ENCODE measurements at places on chromosomes 6 and 20. TPM values are rescaled to one million over a fixed set of nuclear protein-coding genes. Genes with fewer than 3 reads are reported as not detected.

C6orf15 gene
- not detected for polyA plus RNA-seq

OR12D2 gene
- polyA plus RNA-seq = not detected

CCN6 gene
- not detected for polyA plus RNA-seq

LAMA5 gene
- 21.6 TPM for polyA plus RNA-seq

DNAH8 gene
- polyA plus RNA-seq = 0.07 TPM

DCDC2 gene
- polyA plus RNA-seq = 0.57 TPM

ELOVL2 gene
- polyA plus RNA-seq = 5.4 TPM

CCND3 gene
- 15.7 TPM for polyA plus RNA-seq

LINC00237 gene
- polyA plus RNA-seq = not detected

CALHM4 gene
- polyA plus RNA-seq = 0.66 TPM

All from neural cell (in vitro differentiated cells).